ENCODE measurements at places on chromosomes 1 and 21.

- peak; percentile 54 for DNase-seq
Observed at GRCh38 chr1:240575981-240576662, 35.8 kb downstream of the GREM2 start.

DNA sequence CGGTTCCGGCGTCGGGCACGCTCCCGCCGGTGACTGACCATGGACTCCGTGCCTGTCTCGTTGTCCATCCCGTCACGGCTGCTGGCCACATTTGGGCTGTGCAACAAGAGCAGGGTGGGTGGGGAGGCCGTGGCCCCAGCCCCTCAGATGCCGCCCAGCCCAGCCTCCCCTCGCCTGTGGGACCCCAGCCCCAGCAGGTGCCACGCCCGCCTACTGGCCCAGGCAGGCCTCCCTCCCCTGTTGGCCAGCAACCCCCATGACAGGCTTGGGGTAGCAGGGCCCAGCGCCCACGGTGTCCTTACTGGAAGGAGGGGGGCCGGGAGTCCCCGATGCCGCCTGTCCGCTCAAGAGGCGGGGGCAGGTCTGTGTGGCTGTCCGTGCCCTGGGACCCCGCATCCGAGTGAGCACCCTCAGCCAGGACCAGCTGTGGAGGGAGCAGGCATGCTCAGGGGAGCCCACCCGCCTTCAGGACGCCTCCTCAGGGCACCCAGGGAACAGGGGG, 7.1 kb downstream of the DVL1 start:
- no peak for DNase-seq

DNA sequence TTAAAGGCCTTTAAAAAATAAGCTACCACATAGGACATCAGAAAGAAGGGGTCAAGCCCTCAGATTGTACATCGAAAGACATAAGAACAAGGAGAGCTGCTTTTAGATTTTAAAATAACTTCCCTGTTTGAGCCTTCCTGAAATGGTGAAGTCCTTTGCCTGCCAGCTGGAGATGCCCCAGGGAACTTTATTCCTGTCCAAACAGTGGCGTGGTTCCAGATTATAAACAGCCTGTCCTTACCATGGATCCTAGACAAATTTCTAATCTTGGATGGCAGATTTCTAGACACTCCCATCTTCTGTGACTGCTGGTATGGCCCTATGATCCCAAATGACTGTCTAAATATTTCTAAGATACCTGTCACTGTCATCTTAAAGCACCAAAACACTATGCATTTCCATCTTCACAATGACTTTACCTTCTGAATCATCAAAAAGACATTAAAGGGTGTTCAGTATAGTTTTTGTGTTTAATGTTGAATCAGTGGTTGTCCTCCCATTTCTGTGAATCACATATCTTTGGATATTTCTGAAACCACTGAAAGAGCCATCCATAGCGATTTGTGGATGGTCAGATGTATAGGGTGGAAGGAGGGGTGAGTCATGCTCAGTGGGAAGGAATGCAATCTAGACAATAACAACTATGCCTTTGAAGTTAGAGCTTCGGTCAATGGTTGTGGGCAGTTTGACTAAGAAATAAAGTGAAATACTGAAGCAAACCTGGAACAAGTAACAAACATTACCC, 23.2 kb downstream of the ILDR2 start:
- DNase-seq = no peak

DNA sequence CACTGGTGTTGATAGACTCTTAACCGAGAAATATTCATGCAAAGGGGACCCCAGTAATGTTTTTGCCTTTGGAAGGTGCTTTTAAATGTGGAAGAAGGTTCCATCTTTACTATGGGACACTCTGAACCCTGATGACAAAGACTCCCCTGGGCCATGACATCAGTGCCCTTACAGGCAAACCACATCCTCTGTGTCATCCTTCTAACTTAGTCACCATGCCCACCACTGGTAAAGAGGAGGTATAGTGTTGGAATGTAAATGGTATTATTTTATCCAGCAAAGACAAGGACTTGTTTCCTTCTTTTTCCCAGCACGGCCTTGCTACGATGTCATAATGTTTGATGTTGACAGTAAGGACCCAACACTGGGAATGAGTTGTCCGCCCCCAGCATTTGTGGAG, 12.6 kb downstream of the METTL13 start:
- no peak for DNase-seq

- DNase-seq = no peak
Observed at GRCh38 chr21:23812485-23812884, 1794.8 kb downstream of the MRPL39 start.

- no peak for DNase-seq
Observed at GRCh38 chr1:12677565-12677964, 33.7 kb downstream of the AADACL4 start.

DNA sequence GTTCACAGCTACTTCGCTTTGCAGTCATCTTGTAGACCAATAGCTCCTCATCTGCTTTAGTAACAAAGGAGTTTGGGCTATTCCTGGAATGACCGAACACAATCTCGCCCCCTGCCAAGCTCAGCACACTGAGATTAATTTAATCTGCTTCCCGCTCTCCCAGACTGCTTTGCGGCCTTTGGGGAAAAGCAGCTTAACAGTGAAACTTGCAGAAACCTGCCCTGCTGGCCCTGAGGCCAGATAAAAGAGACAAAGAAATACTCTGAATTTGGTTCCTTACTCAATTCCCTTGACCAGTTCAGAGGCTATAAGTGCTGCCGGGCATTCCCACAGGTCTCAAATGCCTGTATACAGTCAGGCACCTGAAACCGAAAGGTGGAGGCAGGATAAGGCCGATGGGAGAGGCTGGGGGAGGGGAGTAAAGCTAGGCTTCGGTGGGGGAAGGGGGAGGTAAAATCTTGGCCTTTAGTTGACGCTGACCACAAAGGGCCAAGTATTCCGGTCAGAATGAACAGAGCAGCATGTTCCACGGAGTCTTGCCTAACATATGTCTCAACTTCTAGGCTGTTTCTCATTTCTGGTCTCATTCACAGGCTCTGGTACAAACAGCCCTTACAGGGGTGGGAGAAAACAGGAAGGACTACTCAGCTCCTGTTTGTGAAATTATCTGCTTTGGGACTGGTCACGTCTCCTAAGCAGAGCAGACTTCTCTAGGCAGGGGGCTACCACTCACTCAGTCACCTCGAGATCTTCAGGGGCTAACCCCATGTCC, 17.7 kb upstream of the A3GALT2 start:
- peak; percentile 40 for DNase-seq

GRCh38 chr1:244347942-244348341, 103.8 kb downstream of the ADSS2 start:
- DNase-seq = no peak

DNA sequence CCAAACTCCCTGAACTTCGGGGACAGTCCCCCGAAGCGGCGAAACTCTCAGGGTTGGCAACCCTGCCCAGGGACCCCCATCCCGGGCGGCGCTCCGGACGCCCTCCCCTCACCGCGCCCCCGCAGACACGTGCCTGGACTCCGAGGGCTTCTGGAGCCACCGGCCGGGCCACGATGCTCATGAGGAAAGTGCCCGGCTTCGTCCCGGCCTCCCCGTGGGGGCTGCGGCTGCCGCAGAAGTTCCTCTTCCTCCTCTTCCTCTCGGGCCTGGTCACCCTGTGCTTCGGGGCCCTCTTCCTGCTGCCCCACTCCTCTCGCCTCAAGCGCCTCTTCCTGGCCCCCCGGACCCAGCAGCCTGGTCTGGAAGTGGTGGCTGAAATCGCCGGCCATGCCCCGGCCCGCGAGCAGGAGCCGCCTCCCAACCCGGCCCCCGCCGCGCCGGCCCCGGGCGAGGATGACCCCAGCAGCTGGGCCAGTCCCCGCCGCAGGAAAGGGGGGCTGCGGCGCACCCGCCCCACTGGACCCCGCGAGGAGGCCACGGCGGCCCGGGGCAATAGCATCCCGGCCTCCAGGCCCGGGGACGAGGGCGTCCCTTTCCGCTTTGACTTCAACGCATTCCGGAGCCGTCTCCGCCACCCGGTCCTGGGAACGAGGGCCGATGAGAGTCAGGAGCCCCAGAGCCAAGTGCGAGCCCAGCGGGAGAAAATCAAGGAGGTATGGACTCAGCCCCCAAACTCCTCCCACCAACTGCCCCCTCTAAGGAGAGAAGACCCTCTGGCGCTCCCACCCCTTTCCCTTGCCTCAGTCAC, 1.2 kb downstream of the MAN1C1 start:
- DNase-seq = no peak

Data from muscle of arm (tissue), 14 donors.